Progenitor cell of endocrine pancreas (in vitro differentiated cells): ENCODE measurements at places on chromosomes 1 and 21.
A peak's percentile ranks its signal among the peaks of the same experiment; 100 is the strongest.

GRCh38 chr1:212608959-212609700 is 569 bp downstream of the ATF3 start:
- DNase-seq = peak; percentile 77

- no peak for DNase-seq
Observed at GRCh38 chr21:38760017-38760761, 45.5 kb upstream of the ETS2 start.

DNA sequence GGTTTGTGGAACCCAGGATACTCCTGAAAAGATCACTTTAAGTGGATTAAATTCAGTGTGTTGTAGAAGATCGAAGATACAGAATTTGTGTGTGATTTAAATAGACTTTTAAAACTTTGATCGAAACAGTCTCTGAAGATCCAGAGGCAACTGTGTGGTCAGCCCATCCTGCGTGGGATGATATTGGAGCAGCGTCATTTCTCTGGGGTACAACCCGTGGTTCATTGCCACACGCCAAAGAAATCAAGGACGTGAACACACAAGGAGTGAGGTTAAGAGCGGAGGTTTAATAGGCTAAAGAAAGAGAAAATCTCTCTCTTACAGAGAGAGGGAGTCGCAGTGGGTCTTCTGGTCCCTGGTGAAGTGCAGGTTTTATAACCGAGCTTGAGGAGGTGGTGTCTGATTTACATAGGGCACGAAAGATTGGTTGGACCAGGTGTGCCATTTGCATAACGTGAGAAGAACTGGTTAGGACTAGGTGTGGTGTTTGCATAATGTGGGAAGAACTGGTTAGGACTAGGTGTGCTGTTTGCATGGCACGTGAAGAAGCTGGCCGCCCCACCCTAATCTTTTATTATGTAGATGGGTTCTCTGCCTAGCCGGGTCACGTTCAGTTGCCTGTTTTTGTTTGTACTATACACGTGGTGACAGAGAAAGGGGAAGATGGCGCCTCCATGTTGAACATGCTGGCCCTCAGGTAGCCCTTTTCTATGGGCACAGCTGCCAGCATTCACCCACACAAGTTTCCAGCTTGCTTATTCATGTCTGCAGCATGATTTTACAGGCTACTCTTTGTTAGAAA is 82.3 kb downstream of the ADSS2 start:
- DNase-seq = no peak

DNA sequence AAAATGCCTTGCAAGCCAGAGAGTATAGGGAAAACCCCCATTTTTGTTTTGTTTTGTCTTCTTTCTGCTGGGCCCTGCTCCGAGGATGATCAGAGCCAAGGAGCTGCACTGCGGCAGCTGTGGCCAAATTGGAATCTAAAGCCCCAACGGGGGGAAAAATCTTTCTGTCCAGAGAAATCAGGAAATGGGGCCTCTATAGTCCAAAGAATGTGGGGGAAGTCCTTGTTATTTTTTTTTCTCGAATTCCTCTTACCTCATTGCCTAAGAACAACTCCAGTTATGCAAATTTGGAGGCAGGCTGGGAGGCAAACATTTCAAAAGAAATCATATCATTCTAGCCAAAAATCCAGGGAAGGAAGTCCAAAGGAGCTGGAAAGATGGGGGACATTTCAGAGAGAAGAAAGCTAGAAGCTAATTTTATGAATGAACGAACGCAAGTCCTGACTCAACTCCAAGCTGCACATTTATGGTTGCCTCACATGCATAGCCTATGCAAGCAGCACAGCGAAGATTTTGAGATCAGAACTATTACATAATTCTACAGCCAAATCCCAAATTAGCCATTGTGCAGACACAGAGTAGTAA is 263.2 kb downstream of the KCTD3 start:
- no peak for DNase-seq
